Suppressor macrophage treated with lipopolysaccharide for 1 hour (primary cell): ENCODE measurements at places on chromosomes 2 and 18.

DNA sequence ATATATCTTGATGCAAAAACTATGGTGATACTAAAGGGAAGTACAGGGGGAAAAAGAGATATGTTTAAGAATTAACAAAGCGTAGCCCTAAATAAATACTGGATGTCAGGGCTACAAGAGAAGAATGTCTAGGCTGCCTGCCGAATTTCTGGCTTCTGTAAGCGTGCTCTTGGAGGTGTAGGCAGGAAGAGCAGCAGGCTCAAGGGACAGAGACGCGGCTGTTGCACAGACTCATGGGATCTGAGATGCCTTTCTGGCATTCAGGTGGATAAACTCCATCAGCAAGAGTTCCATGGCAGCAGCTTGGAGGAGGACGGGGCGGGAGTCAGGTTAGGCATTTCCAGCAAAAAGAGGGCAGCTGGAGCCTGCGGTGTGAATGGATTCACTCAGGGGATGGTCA lies 123.2 kb upstream of the TWIST2 start:
- DNase-seq: no peak

GRCh38 chr2:9952856-9953503 lies 1.5 kb downstream of the GRHL1 start:
- no peak for DNase-seq

GRCh38 chr18:42437001-42437400 lies 482.0 kb downstream of the PIK3C3 start:
- no peak for DNase-seq

GRCh38 chr2:184646177-184646576 lies 47.8 kb downstream of the ZNF804A start:
- no peak for DNase-seq

DNA sequence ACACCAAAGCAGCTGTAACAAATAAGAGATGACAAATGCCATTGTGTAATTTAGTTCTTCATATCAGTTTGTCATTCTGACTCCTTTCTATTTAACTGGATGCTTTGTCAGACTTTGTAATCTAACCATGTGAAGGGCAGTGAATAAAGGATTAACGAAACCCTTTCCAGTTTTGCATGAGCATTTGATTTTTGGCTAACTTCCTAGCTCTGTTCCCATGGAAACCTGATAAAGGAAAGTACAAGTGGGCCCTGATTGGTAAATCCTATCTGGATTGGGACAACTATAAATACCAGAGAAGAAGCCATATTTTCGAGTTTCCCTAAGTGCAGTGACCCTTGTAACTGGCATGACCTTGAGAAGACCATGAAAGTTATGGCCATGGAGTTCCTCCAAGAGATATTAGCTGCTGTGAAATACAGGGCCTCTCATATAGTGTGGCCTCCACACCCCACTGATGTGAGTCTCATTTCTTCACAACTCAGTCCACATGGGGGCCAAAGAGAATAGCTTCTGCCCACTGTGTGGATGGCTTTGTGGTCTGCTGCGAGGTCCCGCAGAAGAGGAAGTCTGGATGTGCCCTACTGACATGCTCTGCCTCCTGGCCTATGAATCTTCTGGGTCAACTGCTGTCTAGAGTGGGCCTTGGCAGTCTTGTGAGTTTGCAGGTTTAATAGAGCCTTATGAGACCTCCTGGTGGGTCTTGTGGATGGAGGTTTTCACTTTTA lies 38.2 kb upstream of the CYP1B1 start:
- peak; percentile 85 for DNase-seq

DNA sequence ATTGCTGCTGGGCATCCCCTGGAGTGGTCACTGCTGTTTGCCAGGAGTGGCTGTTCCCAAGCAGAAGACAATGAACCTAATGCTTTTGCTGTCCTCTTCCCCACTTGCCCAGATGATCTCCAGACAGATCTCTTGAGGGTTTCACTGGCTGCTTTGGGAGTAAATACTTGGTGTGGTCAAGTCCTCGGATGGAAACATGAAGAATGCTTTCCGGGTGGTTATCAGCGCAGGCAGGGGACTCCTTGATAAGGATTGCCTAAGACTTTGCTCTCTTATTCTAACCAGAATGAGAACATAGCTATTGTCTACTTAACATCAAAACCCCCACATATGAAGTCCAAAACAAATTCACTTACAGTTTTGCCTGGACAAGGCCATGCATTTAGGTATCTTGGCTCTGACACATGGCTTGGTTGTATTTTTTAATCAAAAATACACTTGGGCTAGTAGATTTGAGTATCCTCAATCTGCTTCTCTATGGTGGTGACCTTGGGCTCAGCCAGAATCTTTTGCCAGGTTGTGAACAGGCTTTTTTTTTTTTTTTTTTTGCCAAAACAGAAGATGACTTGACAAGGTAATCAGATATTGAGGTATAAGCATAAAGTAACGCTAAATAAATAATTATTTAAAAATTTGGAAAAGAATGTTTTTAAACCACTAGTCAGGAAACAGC lies 34.8 kb upstream of the MYO3B start:
- no peak for DNase-seq

DNA sequence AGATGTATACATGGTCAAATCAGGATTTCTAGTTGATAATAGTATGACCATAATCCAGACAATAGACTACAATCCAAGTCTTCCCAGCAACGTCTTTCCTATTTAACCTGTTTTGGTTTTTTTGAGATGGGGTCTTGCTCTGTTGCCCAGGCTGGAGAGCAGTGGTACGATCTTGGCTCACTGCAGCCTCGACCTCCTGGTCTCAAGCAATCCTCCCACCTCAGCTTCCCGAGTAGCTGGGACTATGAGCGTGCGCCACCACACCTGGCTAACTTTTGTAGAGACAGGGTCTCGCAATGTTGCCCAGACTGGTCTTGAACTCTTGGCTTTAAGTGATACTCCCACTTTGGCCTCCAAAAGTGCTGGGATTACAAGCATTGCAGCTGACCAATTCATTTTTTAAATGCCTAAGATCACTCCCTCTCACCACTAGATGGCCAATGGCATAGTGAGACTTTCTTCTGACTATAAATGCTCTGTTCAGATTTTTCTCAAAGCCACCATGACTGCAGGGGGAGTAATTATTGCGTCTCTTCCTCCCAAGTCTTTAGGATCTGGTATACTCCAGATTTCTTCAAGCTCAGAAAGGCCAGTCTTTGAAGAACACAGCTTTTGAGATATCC lies 47.6 kb downstream of the HNRNPLL start:
- DNase-seq: no peak

GRCh38 chr2:171309455-171310286 lies 124.1 kb downstream of the METTL8 start:
- no peak for DNase-seq

- DNase-seq: no peak
These were observed 5.0 kb downstream of the HAAO start for GRCh38 chr2:42787424-42787787.

DNA sequence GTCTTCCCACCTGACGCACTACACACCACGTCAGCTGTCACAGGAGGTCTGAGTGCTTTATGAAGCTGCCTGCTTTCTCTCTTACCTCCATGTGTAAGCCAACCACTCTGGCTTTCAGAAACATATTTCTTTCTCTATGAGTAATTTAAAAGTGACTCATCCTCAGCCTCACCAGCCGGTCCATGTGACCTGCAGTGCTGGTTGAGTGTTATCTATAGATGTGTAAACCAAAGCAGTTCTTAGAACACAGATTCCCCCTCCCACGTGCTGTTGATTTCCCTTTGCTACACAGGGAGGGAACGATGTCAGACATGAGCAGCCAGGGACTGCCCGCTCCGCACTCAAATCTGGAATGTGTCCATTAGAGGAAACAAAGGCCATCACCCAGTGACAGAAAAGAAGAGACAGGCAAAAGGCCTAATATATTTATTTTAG lies 157.8 kb downstream of the BCL2 start:
- peak; percentile 99 for DNase-seq

DNA sequence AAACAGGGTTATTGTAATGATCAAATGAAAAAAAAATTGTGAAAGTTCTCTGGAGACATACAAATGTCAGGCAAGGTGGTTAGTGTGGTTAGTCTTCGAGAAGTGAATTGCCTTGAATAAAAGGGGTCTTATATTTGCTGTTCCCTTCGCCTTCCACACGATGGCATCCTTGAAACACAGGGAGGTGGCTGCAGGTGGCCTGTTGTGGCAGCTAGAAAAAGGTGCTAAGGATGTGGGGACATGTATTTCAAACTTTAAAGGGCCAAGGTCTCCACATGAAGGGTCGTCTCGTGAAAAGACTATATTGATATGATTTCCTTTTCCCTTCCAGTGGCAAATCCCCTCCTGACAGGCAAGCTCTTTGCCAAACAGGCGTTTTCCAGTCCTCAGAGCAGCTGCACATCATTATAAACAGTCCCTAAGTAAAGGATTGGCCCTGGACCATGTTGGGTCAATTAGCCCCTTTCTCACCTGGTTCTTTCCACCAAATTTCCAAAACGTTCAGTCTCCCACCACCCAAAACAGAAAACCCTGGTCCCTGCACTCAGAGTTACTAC lies 68.5 kb downstream of the COPS8 start:
- peak; percentile 43 for DNase-seq

DNA sequence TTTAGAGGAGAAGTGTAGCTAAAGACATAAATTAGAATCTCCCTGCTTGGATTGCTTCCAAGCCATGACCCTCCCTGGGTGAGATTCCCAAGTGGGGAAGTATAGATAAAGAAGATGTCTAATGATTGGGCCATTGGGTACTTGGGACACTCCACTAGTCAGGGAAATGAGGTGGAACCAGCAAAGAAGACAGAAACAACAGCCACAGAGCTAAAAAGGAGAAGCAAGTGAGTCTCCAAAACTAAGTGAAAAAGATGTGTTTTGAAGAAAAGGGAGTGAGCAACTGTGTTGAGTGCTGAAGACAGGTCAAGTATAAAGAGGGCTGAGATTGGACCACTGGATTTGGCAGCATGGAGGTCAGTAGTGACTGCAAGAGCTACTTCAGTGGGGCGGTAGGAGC lies 276.7 kb upstream of the STON1 start:
- no peak for DNase-seq

DNA sequence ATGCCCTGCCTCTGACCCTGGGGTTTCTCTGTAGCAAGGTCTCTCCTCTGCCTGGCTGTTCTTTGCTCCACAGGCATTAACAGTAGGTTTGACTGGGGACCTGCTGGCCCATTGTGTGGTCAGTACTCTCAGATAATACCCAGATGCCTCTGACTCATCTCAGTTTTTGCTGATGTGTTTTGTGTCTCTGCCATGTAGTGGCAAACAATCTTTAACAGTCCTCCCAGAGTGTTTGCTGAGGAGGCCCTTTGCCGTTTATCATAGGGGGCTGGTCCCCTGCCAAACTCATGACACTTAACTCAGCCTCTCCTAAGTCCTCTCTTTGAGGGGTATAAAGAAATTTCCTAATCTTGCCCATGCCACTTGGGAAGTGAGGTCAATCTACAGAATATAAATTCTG lies 793.7 kb upstream of the FANCL start:
- DNase-seq: no peak

DNA sequence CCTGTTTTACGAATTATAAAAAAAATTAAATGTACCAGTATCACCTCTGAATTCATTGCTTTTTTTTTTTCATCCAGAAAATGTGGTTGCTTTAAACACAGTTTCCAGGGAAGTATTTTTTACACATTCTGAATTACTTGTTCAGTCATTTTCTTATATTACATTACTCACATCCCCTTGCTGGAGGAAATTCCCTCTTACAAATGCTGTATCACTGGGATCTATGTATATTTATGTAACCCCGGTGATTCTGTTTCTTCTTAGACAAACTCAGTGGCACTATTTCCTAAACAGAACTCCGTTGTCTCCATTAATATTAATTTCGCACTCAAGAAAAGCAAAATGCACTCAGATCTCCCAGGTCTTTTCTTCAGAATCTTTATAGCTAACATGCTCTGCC lies 1078.5 kb upstream of the ZEB2 start:
- DNase-seq: peak; percentile 84
